Hematopoietic multipotent progenitor cell treated with erythropoietin and hydrocortisone succinate and interleukin-3 and kit ligand, for 6 days (in vitro differentiated cells): ENCODE measurements at places on chromosomes 13 and 19.

DNA sequence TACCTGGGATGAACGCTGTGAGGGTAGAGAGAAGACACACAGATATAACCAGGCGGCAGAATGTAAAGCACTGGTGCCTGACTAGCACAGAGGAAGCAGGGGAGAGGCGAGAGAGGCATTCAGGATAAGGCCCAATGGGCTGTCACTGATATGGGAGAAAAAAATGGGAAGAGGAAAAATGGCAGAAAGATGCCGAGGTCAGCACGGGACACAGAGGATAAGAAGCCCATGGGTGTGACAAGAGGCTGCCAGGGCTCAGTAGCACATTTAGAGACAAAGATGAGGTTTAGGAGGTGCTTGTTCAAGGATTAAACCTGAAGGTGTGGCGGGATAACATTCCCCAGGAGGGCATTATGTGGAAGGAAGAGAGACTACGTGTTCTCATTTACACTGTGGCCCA lies 5.6 kb downstream of the SMG9 start:
- no peak for DNase-seq

- DNase-seq: no peak
Measured at GRCh38 chr19:1189419-1189818, 15.4 kb upstream of the SBNO2 start.

DNA sequence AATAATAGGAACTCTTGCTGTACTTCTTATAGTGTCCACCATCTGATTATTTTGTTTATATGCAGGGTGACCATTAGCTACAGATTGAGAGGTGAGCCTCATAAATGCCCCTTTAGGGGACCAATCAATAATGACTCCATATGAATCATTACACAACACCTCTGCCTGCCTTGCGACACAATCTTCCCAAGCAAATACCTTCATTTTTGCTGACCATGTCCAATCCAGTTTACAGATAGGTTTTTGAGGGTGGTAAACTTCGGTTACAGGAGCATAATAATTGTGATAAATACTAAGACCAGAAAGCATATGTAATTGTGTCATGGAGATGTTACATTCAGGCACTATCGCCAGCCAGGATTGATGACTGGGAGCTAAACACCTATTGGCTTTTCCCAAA lies 23.6 kb upstream of the IL17D start:
- DNase-seq: no peak

DNA sequence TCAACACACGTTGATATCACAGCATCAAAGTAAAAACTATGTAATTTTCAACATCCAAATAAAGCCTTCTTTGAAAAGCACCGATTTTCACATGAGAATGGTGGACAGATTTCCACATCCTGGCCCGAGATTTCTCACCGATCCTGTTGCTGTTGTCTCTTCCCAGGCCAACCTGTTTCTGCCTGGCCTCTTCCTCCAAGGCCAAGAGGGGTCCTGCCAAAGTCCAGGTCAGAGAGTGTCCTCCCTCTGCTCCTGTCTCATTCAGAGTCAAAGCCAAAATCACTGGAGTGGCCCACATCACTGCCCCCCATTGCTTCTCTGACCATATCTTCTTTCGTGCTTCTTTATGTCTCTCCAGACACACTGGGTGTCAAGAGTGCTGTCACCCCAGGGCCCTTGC lies 49.5 kb downstream of the CHST8 start:
- DNase-seq: no peak

- DNase-seq: no peak
Measured at GRCh38 chr13:40438022-40438680, 228.3 kb downstream of the FOXO1 start.

DNA sequence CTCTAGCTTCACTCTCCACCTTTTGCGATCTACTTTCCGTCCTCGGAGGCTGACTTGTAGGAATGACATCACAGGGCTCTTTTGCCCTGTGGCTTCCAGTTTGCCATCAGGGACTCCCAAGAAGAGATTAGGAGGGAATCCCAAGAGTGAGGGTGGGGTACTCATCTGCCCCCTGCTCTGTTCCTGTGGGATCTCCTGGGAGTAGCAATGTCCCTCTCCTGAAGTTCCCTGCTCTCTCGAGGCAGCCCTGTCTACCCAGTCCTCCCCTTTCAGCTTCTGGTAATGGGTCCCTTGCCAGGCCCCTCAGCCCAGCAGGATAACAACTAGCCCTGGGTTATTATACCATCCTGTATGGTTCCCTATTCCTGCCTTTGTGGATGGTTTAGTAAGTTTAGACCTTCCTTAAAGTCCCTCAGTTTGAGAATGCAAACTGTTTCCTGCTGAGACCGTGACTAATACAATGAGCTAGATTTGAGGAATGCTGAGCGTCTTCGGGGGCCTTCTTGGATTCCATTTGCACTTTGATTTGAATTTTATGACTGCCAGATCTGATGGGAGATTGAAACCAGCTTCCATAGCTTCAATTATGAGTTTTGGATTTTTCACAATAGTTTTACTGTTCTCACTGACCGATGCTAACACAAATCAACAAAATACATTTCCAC lies 73.7 kb upstream of the IPO5 start:
- no peak for DNase-seq

- DNase-seq: no peak
Measured at GRCh38 chr19:18776736-18777135, 14.4 kb downstream of the COMP start.
